ENCODE measurements at places on chromosomes 11 and 22. TPM values are rescaled to one million over a fixed set of nuclear protein-coding genes. Genes with fewer than 3 reads are reported as not detected.

Gene CEP126
- 0.63 TPM for total RNA-seq

Gene CARD18
- not detected for total RNA-seq

Gene LAYN
- total RNA-seq, result 40.1 TPM

Gene OR5P2
- total RNA-seq, result not detected

Gene RFPL2
- 0.41 TPM for total RNA-seq

Gene FGF4
- total RNA-seq, result not detected

Gene THY1
- 0.30 TPM for total RNA-seq

Gene HIKESHI
- 37.3 TPM for total RNA-seq

Gene RBM14
- 176 TPM for total RNA-seq
